ENCODE measurements at places on chromosomes 4 and X.

- DNase-seq, result no peak
Observed at GRCh38 chr4:72302981-72303704, 265.9 kb downstream of the ADAMTS3 start.

- no peak for DNase-seq
Observed at GRCh38 chr4:130395871-130396270, 1299.9 kb downstream of the C4orf33 start.

- DNase-seq, result no peak
Observed at GRCh38 chrX:119682019-119682989, 10.7 kb downstream of the SEPTIN6 start.

- DNase-seq, result no peak
Observed at GRCh38 chr4:48499551-48500066, 9.6 kb downstream of the ZAR1 start.

GRCh38 chr4:16226816-16227461 is 668 bp upstream of the TAPT1 start:
- DNase-seq, result no peak

- no peak for DNase-seq
Observed at GRCh38 chr4:123661080-123661737, 264.6 kb downstream of the SPRY1 start.

DNA sequence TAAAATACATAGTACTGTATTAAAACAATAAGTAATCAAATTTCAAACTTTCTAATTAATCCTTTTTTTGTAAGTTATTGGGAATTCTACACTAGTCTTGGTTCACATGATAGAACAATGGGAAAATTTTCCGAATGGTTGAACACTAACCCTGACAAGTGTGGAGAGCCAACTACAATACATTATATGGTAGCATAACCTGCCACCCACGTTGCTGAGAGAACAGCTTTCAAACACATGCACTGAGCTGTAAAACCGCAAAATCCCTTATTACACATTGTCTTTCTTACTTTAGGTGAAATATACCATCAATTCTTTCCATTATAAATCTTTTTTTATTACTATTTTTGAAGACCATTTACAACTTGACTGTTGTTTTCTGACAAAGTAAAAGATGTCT is 54.7 kb downstream of the ANAPC10 start:
- no peak for DNase-seq

- DNase-seq, result no peak
Observed at GRCh38 chr4:19005211-19005610, 983.7 kb upstream of the LCORL start.

GRCh38 chr4:23937173-23937572 is 47.3 kb upstream of the PPARGC1A start:
- no peak for DNase-seq

DNA sequence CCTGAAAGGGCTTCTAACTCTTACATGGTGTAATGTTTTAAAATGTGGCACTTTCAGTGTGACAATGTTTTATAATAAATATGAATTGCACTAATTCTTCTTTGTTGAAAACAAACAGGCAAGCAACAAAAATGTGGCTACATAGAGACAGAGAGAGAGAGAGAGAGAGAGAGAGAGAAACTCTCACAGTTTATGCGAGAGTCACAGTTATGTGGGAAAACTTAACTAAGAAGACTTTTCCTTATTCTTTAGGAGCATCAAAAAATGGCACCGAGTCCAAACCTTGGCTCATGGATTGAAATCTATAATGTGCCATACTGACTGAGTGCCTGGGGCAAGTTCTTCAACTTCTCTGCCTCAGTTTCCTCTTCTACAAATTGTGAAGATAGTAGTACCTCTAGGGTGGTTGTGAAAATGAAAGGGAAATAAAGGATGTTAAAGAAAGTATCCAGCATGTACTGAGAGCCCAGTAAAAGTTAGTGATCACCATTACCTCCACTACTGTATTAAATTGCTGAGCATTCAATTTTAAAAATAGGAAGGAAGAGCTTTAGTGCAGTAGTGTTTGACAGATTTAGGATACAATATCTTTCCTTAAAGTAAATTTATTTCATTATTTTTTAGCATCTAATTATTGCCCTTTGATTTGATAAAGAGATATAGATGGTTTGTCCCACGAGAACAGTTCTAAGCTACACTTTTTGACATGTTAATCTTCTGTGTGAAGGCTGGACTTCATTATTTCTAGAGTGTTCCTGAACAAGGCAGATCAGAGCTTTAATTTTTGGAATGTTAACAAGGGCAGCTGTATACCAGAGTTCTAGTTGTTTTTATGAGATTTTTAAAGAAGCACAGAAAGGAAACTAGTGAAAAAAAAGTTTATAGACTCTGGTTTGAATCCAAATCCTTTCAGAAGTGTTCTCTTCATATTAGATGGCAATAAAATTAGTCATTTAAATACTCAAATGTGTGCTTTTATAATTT is 187.5 kb upstream of the ANK2 start:
- DNase-seq, result no peak

GRCh38 chrX:113473418-113473817 is 632.8 kb upstream of the AMOT start:
- no peak for DNase-seq

All from NCI-H2081 treated with DMSO at 0.1 percent for 48 hours (cell line).